ENCODE measurements at places on chromosomes 7 and 10. TPM values are rescaled to one million over a fixed set of nuclear protein-coding genes. Genes with fewer than 3 reads are reported as not detected.

PNLIPRP2 gene
- polyA plus RNA-seq, result not detected

STAMBPL1 gene
- 19.0 TPM for polyA plus RNA-seq

KCNH2 gene
- 2.5 TPM for polyA plus RNA-seq

GPR15LG gene
- polyA plus RNA-seq, result not detected

ADCY1 gene
- polyA plus RNA-seq, result 0.18 TPM

GDF10 gene
- not detected for polyA plus RNA-seq

LRRD1 gene
- polyA plus RNA-seq, result not detected

LOXL4 gene
- 0.08 TPM for polyA plus RNA-seq

GALNT17 gene
- polyA plus RNA-seq, result not detected

TMEM270 gene
- not detected for polyA plus RNA-seq

SPAM1 gene
- not detected for polyA plus RNA-seq

MSMB gene
- polyA plus RNA-seq, result not detected

SOSTDC1 gene
- not detected for polyA plus RNA-seq

SCIN gene
- polyA plus RNA-seq, result 1.6 TPM

PRSS37 gene
- polyA plus RNA-seq, result not detected

RELN gene
- polyA plus RNA-seq, result not detected

URGCP gene
- 24.4 TPM for polyA plus RNA-seq

CLEC2L gene
- polyA plus RNA-seq, result not detected

LBX1 gene
- polyA plus RNA-seq, result not detected

CBX3 gene
- 68.7 TPM for polyA plus RNA-seq

EGR2 gene
- polyA plus RNA-seq, result 2.6 TPM

TRIM73 gene
- polyA plus RNA-seq, result 2.6 TPM

GJD4 gene
- not detected for polyA plus RNA-seq

AGMO gene
- polyA plus RNA-seq, result not detected

YKT6 gene
- polyA plus RNA-seq, result 46.3 TPM

PDGFA gene
- not detected for polyA plus RNA-seq

SFTPA2 gene
- polyA plus RNA-seq, result not detected

OGDHL gene
- not detected for polyA plus RNA-seq

TMEM140 gene
- 34.7 TPM for polyA plus RNA-seq

ELFN1 gene
- polyA plus RNA-seq, result 0.54 TPM

ABCB1 gene
- polyA plus RNA-seq, result 2.5 TPM

SP8 gene
- polyA plus RNA-seq, result not detected

CALML5 gene
- not detected for polyA plus RNA-seq

CARD11 gene
- polyA plus RNA-seq, result 52.4 TPM

AQP1 gene
- polyA plus RNA-seq, result not detected

RADIL gene
- not detected for polyA plus RNA-seq

GPR22 gene
- polyA plus RNA-seq, result not detected

TMEM168 gene
- 6.0 TPM for polyA plus RNA-seq

KIF11 gene
- 0.68 TPM for polyA plus RNA-seq

TMEM176B gene
- 2.4 TPM for polyA plus RNA-seq

SH2D4B gene
- not detected for polyA plus RNA-seq

ENKUR gene
- 2.7 TPM for polyA plus RNA-seq

PNLIPRP1 gene
- not detected for polyA plus RNA-seq

TAF5 gene
- polyA plus RNA-seq, result 2.3 TPM

POLR2J3 gene
- polyA plus RNA-seq, result 44.1 TPM

PRKAR2B gene
- 1.1 TPM for polyA plus RNA-seq

OR2A1 gene
- not detected for polyA plus RNA-seq

TTYH3 gene
- 2.0 TPM for polyA plus RNA-seq

GPR158 gene
- polyA plus RNA-seq, result not detected

ABCC2 gene
- polyA plus RNA-seq, result 0.33 TPM

IFIT1 gene
- 8.5 TPM for polyA plus RNA-seq

SMKR1 gene
- 8.3 TPM for polyA plus RNA-seq

CROT gene
- 2.7 TPM for polyA plus RNA-seq

KEL gene
- polyA plus RNA-seq, result not detected

CLRN3 gene
- not detected for polyA plus RNA-seq

PRRT4 gene
- polyA plus RNA-seq, result 0.21 TPM

GCK gene
- polyA plus RNA-seq, result 0.68 TPM
